ENCODE measurements at places on chromosomes 4 and X. TPM values are rescaled to one million over a fixed set of nuclear protein-coding genes. Genes with fewer than 3 reads are reported as not detected.

Gene ARMCX1
- 29.6 TPM for total RNA-seq

GRCh38 chrX:155094468-155095061 lies 23.3 kb downstream of the BRCC3 start:
- no peak for DNase-seq

DNA sequence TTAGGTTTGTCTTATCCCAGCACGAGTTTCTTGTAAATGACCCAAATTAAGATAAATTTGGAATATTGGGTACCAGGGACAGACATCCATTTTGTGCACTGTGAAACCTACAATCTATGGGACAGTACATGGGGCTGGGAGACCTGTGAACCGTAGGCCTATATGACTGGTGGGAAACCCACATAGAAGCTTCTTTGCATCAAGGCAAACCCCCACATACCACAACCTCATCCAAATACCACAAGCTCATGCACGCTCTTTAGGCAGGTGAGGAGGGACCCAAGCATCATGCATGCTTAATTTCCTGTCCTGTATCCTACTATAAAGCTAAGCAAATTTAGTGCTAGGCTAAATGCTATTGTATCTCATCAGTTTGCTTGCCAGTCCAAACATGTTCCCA lies 47.8 kb downstream of the NIPAL1 start:
- no peak for DNase-seq

- DNase-seq: no peak
These were observed 363.6 kb downstream of the FBXO8 start for GRCh38 chr4:173919861-173920260.

DNA sequence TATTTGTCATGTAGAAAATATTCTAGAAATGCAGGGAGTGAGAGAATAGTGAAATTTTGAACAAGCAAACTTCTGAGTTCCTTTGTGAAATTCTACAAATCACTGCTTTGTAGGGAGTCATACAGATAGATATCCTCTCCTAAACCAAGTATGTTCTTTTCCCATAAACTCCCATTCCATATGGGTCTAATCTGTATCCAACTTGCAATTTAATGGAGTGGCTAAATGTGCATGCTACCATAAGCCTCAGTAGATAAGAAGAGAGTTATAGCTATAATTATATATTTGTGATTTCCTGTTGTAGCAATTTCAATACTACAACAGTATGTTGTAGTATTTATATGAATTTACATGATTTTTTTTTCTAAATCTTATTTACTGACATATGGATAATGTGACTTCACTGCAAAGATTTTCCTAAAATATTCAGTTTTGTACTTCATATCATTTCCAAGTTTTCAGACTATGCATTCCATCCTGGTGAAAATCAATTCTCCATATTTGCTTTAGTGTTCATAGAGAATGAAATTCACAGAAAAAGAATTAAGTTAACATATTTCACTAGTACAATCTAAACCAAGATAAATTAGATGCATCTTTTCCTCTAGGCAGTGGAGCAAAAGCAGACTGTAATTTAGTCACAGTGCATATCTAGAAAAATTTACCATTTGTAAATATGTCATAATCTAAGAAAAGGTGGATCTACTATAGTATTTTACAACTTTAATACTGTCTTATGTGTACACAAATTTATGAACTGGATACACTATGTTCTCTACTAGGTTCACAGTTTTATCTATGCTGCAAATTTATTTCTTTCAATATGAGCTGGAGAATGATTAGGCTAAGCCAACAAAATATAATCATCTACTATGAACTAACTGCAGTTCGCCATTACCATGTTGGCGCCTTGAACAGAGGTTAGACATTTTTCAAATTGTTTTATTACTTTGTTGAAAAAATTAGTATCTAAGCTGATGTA lies 372.9 kb upstream of the NDST3 start:
- no peak for DNase-seq

- DNase-seq: no peak
These were observed 43.1 kb upstream of the NEUROG2 start for GRCh38 chr4:112559053-112559452.

Data from Right ventricle myocardium inferior (tissue), 1 donor.